ENCODE measurements at places on chromosomes 13 and 19. TPM values are rescaled to one million over a fixed set of nuclear protein-coding genes. Genes with fewer than 3 reads are reported as not detected.

- DNase-seq: no peak
Observed at GRCh38 chr13:76830805-76831204, 55.4 kb downstream of the KCTD12 start.

DNA sequence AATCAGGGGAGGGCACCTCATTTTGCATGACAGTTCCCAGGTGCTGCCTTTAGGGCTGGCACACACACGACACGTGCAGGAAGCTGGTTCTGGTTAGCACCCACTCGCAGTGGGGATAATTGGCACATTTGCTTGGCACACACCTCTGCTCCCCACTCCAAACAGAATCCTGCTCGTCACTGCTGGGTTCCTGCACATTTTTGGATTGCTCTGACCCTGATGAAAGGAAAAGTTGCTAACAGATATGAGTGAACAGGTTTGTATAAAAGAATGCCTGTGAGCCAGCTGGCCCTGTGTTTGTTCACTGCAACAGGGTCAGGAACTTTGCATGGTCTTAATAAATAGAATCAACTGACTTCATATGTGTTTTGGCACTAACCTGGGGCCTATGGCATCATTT, 1500.4 kb downstream of the EFNB2 start:
- DNase-seq: no peak

DNA sequence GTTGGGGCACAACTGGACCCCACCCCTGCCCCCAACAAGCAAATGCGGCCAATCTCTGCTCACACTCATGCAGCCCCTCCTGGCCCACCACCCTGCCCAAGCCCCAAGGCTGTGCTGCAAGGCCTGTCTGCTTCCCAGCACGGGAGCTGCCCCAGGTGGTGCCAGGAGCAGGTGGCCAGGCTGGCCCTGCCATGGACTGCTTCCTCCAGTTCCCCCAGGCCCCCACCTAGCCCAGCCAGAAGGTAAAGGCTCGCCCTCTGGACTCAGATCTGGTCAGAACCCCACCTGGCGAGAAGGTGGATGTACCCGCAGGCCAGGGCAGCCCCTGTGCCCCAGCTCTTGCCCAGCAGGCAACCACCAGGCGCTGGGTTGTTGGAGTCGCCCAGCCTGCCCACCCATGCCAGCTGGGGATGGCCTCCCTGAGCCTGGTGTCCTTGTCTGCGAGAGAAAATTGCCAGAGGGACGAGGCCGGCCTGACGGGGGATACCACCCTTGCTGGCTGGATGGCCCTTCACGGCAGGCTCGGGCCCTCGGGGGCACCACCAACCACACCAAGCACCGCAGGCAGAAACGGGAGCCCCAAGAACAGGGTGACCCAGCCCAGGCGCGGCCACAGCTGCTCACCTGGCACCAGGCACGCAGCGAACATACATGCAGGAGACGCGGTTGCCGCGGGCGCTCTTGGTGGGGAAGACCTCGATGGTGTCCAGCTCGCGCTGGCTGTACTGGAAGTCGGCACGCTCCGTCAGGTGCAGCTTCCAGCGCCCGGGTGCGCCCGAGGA, 4.5 kb downstream of the ABHD17A start:
- DNase-seq: no peak

DNA sequence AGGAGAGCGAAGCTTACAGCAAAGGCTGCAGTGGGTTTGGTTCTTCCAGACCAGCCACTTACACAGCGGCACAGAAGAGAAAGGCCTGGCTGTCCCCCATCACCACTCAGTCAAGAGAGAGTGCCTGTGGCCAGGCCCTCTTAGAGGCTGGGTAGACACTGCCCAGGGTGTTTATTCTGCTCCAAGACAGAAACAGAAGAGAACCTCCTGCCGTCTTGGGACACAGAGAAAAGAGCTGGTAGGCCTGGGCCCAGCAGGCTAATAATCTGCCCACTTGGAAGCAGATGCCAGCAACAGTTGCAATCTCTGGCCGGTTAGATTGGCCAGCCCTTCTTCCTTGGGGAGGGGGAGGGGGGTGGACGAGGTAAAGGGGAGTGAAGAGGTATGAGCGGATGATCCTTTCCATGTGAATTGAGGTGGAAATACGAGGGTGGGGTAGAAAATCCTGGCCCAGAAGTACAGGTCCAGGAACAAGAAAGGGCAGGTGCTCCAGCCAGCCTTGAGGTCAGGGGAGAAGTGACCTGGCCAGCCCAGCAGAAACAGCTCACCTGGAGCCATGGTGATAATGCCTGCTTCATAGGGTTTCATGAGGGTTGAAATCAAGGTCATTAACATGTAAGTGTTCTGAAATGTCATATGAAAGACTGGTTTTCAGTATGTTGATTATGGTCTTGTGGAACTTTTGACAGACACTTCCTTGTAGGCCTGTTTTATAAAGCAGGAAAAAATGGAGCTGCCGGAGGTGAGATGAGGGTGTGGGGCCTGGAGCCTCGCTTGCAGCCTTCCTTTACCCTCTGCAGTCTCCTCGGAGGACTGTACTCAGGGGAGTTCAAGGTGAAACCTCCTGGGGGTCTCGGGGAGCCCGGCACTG, 116.9 kb downstream of the SIPA1L3 start:
- DNase-seq: no peak

GRCh38 chr13:31008400-31009115, 76.1 kb downstream of the TEX26 start:
- no peak for DNase-seq

DNA sequence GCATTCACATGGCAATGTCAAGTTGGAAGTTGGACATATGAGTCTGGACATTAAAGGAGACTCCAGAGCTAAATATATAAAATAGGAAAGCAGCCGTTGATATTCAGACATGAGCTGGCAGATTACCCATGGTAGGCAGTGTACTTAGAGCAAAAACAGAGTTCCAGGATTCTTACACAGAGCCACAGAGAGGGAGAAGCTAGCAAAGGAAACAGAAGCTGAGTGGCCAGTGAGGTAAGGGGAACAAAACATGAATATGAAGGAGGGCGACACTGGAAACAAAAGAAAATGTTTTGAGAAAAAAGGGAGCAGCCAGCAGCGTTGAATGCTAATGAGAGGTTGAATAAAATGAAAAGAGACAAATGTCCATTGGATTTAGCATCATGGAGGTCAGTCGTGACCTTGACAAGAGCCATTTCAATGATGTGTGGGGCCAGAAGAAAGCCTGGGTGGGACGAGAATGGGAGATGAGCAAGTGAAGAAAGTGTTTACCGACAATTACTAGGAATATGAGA, 198.4 kb downstream of the POU4F1 start:
- no peak for DNase-seq

ATXN8OS gene
- total RNA-seq: not detected

ADPRHL1 gene
- 11.3 TPM for total RNA-seq
